ENCODE measurements at places on chromosomes 12 and 14. TPM values are rescaled to one million over a fixed set of nuclear protein-coding genes. Genes with fewer than 3 reads are reported as not detected.

Gene ABCC9
- total RNA-seq, result 0.02 TPM

Gene CLEC6A
- not detected for total RNA-seq

Gene KCNC2
- total RNA-seq, result not detected

Gene SYCP3
- 0.08 TPM for total RNA-seq

Gene SLC5A8
- total RNA-seq, result not detected

Measured in A549 treated with dexamethasone at 1 μM for 4 hours (cell line).